Thyroid gland (tissue), 4 donors: ENCODE measurements at places on chromosomes 2 and 18. TPM values are rescaled to one million over a fixed set of nuclear protein-coding genes. Genes with fewer than 3 reads are reported as not detected.

The ERFE gene
- total RNA-seq: 5.7 TPM

The ONECUT2 gene
- 0.11 TPM for total RNA-seq

The HOXD4 gene
- total RNA-seq: 4.2 TPM

The CRYBA2 gene
- not detected for total RNA-seq

The PLEK gene
- total RNA-seq: 4.0 TPM

GRCh38 chr2:67633212-67633856, 236.2 kb downstream of the ETAA1 start:
- no peaks in the 10 kb centered on the region for H3K4me1 ChIP-seq
- H3K27me3 ChIP-seq: no peaks in the 10 kb centered on the region
- H3K36me3 ChIP-seq: no peaks in the 10 kb centered on the region

GRCh38 chr2:199206536-199206935, 251.2 kb downstream of the SATB2 start:
- DNase-seq: no peak
- no peaks in the 10 kb centered on the region for H3K36me3 ChIP-seq
- no peak overlapping the region for H3K27ac ChIP-seq
- no peak overlapping the region for H3K4me3 ChIP-seq

DNA sequence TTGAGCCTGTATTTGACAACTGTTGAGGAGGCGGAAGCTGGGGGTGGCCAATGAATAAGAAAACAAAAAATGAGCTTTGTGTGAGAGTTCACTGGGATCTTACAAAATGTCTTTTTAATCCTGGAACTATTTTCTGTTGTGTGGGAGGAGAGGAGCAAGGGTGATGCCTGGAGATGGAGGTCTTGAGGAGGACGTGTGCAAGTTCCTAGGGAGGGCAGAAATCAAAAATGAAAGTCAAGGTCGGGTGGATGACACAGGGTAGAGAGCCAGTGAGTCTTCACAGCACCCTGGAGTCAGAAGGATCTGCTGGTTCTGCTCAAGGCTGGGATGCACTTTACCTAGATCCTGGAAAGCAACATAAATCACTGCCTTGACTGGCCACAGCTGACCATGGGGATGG, 180.3 kb upstream of the PKDCC start:
- H3K36me3 ChIP-seq: no peaks in the 10 kb centered on the region
- H3K27ac ChIP-seq: no peak overlapping the region
- no peak overlapping the region for H3K4me3 ChIP-seq

- H3K27me3 ChIP-seq: no peaks in the 10 kb centered on the region
- no peak overlapping the region for H3K4me3 ChIP-seq
- DNase-seq: no peak
- no peaks in the 10 kb centered on the region for H3K36me3 ChIP-seq
- peaks cover 11% of the 10 kb centered on the region for H3K4me1 ChIP-seq
- no peak overlapping the region for H3K27ac ChIP-seq
Measured at GRCh38 chr2:174618179-174618578, 20.6 kb upstream of the WIPF1 start.

DNA sequence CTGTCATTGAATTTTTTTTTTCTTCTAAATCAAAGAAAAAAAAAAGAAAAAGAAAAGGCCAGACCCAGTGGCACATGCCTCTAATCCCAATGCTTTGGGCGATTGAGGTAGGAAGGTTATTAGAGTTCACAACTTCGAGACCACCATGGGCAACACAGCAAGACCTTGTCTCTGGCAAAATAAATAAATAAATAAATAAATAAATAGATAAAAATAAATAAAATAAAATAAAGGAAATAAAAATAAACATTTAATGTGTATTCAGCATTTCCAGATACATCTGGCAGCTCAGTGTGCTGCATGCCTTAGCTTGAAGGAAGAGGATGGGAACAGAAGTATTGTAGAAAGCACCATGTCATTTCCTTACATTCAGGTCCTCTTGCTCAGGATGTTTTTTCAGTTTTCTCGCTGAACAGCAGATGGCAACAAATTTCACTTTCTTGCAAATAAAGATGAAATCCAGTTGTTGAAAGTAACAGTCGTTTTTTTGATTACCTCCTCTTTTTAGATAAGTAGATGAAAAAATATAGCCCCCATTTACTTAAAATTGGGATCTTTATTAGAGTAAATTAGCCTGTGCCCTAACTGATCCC, 25.7 kb upstream of the FAM178B start:
- no peak overlapping the region for H3K4me3 ChIP-seq
- no peaks in the 10 kb centered on the region for H3K4me1 ChIP-seq

- no peaks in the 10 kb centered on the region for H3K4me1 ChIP-seq
- no peaks in the 10 kb centered on the region for H3K27me3 ChIP-seq
- H3K27ac ChIP-seq: no peak overlapping the region
- DNase-seq: no peak
Measured at GRCh38 chr2:125324273-125324672, 1299.2 kb downstream of the CNTNAP5 start.
